ENCODE measurements at places on chromosomes 2 and 18.
A peak's percentile ranks its signal among the peaks of the same experiment; 100 is the strongest.

DNA sequence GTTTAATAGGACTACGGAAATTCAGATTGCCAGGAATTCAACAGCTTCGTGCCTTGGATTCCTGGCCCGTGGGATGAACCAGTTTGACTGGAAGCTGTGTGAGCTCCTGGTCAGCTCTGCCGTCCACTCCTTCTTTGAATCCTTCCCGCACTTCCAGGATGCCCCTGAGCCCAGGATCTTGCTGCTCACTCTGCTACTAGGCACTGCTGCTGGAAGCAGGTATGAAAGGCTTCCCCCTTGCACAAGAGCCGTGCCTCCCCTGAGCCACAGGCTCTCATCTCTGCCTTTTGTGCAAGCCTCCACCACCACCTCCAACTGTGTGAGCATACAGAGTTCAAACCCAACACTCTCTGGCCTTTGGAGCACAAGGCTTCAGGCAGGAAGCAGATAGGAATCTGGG, 34.9 kb downstream of the EN1 start:
- no peak for DNase-seq

DNA sequence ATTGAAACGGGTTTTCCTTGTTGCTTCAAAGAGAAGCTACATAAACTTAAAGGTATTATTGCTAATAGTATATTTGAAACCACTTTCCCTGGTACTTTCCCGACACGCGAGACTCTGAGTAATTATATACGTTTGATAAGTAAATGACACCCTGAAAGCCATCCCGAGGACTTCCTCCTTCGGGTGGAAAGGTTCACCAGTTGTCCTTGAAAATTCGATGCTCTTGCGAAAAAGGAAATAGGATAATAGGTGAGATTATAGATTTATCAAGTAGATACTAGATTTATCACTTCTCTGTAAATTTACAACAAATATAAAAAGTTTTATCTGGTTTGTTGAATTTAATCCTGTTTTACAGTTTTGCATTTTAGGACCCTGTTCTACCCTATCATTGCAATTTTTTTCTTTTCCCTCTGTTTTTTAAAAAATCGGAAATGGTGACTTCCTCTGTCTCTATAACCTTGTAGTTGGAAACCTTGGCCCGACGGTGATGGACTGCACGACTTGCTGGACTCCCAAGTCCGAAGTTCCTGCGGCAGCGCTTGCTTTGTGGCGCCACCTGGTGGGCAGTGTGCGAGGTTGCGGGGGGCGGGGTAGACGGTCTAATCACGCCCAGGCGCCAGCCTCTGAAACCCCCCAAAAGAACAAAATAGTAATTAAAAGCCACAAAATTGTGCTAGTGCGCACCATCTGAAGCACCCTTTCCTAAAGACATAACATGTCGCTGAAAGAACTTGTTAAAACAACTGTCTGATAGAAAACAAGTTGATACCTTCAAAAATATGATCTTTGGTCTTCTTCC, 972 bp upstream of the DLX2 start:
- DNase-seq = peak; percentile 84

GRCh38 chr2:149915151-149915550, 327.6 kb upstream of the MMADHC start:
- no peak for DNase-seq

GRCh38 chr2:204533629-204534370, 11.5 kb upstream of the PARD3B start:
- peak; percentile 69 for DNase-seq

DNA sequence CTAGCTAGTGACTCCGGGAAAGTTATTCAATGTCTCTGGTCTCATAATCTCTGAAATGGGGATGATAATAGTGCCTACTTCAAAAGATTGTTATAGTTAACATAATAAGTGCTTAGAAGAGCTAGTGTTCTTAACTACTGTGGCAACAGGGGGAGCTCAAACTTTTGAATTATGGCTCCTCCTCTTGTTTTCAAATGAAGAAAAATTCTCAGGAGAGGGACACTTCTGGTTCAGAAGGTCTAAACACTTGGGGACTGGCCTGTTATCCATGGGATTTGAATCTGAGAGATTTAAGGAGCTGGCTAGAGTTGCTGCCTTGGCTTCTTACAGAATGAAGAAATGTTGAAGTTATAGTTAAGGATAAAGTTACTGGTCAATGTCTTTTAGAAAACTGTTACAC, 92.2 kb upstream of the ITGB6 start:
- DNase-seq = no peak

DNA sequence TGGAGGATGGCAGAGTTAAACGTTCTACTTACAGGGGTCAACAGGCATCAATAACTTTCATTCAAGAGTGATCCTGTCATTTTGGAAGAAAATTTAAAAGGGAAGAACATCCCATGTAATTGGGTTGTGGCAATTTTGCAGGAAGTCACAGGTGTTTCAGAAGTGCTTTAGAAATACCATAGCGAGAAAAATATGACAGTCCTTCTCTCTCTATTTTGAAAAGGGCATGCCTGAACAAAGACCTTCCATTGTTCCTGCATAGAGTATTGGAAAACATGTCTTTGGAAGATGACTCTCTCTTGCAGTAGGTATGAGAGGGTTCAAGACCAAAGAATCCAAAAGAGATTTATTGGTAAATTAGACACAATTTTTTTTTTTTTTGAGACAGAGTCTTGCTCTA, 81.8 kb upstream of the SERTAD2 start:
- DNase-seq = peak; percentile 45

DNA sequence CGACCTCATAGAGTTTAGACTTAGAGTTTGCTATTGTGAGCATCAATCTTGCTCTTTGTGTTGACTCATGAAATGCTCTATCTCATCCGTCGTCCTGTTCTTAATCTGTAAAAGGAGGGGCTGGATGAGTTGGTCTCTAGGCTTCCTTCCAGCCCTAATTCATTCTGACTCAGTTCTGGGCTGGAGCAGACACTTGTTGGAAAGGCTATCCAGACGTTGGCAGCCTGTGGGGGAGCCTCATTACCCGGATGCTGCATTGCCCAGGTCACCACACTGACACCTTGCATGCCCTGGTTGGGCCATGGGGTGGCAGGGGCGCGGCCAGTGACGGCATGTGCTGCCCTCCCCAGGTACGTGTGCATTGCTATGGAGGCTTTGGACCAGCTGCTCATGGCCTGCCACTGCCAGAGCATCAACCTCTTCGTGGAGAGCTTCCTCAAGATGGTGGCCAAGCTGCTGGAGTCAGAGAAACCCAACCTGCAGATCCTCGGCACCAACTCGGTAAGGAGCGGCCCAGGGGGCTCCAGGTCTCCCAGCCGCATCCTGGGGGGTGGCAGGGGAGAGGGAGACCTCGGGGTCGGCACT, 61.5 kb downstream of the EFR3B start:
- peak; percentile 85 for DNase-seq

DNA sequence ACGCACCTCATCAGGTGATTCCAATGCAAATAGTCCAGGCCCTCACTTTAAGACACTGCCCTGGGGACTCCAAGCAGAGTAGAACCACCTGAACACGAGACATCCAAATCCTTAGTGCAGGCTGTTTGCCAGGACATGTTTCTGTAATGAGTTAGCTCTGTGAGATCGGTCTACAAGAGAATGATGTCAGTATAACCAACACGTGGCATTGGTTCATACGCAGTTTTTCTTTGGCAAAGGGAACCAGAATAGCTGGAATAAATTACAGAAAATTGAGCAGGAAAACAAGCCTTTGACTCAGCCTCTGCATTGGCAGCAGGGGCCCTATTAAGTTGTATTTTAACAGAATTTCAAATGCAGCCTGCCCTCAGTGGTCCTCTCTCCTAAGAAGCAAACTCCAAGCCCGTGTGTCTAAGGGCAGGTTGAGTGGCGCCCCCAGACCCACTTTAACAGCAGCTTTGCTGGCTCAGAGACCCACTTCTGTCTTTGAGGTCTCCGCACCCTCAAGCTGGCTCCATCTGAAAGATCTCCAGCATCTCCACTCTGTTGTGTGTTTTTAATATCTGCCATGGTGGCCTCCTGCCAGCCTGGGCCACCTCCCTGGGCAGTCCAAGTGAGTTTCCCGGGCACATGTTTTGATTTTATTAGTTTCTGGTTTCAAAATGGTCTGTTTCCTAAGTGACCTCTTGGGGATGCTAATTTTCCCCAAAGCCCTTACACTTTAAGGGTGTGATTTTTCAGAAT, 61.3 kb downstream of the ALPK2 start:
- DNase-seq = peak; percentile 99

GRCh38 chr2:136342138-136342537, 224.2 kb upstream of the CXCR4 start:
- no peak for DNase-seq

DNA sequence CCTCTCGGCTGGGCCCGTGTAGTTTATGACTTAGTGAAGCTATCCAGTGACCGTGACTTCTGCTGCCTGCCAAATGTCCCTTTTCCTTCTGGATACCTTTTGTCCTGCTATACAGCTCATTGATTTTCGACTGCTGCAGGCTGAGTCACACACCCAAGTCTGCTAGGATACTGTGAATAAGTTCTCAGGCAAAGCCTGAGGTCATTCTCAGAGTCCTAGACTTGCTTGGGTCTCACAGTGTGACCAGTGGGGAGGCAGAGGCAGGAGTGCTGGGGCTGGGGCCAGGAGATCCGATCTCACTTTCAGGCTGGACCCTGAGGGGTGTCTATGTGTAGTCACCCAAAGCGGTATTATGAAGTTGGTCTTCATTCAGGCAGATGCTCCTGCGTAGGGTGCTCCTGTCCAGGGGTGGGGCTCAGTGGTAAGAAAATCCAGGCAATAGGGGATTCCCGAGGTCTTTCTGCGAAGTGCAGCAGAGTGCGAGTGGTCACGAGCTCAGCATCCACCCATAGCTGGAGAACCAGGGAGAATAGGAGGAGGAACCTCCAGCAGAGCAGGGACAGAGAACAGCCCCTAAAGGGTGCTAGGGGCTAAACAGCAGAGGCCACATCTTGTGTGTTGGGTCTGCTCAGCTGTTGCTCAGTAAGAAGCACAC, 268.6 kb upstream of the NCKAP5 start:
- DNase-seq = no peak
